ENCODE measurements at places on chromosomes 3 and 15. TPM values are rescaled to one million over a fixed set of nuclear protein-coding genes. Genes with fewer than 3 reads are reported as not detected.

GRCh38 chr15:82585072-82585471, 44.8 kb upstream of the RPS17 start:
- DNase-seq: no peak

GRCh38 chr3:134743006-134743405, 52.1 kb upstream of the EPHB1 start:
- DNase-seq: no peak

DNA sequence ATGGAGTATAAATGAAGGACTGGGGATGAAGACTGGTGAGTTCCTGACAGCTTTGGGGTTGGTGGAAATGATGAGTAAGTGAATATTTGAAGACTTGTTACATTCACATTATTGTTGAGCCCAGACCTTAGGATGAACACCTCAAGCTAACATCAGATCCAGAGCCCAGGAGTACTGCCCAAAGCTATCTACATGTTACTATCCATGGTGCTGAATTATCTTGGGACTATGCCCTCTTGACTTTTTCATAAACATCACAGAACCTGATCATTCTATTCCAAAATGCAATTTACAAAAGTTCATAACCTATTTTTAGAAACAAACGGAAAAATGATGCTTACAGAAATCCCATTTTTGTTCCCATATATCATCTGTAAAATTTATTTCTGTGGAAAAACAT, 613.3 kb downstream of the TUSC7 start:
- DNase-seq: no peak

- DNase-seq: peak; percentile 91
Measured at GRCh38 chr3:139935016-139935865, at the start of gene CLSTN2. TSS of gene CLSTN2 (plus strand) at chr3:139935185.

- no peak for DNase-seq
Measured at GRCh38 chr3:191066669-191067068, 132.4 kb upstream of the OSTN start.

DNA sequence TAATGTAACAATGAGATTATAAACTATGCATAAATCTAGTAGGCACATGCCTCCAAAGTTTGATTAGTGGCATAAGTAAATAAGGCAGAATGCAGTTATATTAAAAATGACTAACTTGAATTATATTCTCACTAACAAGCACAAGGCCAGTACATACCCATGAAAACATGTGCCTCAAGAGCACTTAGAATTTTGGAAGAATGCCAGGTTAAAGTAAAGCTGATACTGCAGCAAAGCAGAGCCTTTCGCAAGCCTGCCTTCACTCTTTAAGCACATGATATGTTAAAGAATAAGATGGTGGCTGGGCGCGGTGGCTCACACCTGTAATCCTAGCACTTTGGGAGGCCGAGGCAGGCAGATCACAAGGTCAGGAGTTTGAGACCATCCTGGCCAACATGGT, 49.0 kb downstream of the KBTBD12 start:
- DNase-seq: no peak

DNA sequence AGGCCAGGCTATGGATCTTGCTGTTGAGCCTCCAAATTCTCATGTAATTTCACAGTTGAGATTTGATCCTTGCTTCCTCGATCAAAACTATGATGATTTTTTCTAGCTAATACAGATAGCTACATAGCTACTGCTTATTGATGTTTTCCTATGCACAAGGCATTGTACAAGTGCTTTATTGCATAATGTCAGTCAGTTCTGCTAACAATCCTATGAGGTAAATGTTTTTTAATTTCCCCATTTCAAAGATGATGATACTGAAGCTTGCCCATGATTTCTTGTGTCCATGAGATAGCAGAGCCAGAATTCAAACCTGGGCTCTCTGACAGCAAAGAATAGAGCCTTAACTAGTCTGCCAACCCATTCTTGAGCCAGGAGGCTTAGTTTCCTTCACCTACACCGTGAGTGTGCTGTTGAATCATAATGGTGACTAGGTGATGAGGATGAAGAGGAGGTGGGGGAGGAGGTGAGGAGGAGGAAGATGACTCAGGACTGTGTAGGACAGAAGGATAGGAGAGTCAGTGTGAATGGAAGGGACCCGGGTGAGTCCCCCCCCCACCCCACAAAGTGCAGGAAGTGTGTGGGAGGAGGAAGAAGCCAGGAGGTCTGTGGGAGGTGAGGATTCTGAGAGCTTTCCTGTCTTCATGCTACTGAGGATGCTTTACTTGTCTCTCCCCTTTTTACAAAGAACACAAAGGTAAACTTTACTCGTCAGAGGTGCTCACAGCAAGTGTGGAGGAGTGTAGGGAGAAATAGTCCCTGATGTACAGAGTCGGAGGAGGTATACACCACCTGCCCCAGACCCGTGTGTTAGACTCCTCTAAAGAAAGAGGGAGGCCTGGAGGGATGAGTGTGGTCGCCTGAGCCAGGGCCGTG, 3.6 kb downstream of the TAGLN3 start:
- DNase-seq: no peak

- no peak for DNase-seq
Measured at GRCh38 chr3:137035631-137036030, 77.8 kb downstream of the IL20RB start.

DNA sequence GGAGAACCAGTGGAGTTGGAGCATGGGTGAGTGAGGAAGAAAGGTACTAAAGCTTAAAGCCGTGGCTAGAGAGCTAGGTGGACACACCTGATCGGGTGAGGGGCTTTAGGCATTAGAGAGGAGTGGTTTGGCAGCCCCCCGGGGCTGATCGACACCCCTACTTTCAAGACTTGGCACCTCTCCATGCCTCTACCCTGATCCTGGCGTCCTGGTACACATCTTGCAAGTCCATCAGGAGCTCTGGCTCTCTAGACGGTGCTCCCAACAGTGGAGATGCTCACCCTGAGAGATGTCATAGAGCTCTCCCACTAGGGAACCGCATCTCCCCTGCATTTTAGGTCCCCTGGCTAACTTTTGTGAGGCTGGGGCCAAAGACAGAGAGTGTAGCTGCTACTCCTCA, 98.1 kb downstream of the XXYLT1 start:
- DNase-seq: no peak

DNA sequence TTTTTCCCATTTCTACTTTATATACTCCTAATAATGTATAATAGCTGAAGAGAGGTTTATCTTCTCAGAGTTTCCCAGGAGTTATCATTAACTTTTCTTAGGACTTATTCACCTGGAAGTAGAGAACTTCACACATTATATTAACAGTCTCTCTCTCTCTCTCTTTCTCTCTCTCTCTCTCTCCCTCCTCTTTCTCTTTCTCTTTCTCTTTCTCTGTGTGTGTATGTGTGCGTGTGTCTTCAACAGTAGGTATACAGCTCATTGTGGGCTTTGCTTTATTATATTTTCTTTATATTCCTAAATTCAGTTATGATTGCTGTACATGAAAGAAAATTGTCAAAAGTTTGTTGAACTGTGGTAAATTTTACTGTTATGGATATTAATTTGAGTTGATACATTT, 353.8 kb downstream of the ROBO1 start:
- no peak for DNase-seq

GRCh38 chr3:14548321-14548729, 8.2 kb upstream of the GRIP2 start:
- DNase-seq: no peak

DNA sequence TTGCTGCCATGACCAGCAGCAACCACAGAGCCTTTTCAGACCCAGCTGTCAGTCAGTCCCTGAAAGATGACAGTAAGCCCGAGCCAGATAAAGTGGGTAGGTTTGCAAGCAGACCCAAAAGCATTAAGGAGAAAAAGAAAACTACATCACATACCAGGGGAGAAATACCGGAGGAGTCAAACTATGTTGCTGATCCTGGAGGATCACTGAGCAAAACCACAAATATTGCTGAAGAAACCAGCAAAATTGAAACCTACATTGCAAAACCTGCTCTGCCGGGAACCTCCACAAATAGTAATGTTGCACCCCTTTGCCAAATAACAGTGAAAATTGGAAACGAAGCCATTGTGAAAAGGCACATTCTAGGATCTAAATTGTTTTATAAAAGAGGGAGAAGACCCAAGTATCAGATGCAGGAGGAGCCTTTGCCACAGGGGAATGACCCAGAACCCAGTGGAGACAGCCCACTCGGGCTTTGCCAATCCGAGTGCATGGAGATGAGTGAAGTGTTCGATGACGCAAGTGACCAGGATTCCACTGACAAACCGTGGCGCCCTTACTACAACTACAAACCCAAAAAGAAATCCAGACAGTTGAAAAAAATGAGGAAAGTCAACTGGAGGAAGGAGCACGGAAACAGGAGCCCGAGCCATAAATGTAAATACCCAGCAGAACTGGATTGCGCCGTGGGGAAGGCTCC, 42.1 kb upstream of the RASA2 start:
- DNase-seq: no peak

DNA sequence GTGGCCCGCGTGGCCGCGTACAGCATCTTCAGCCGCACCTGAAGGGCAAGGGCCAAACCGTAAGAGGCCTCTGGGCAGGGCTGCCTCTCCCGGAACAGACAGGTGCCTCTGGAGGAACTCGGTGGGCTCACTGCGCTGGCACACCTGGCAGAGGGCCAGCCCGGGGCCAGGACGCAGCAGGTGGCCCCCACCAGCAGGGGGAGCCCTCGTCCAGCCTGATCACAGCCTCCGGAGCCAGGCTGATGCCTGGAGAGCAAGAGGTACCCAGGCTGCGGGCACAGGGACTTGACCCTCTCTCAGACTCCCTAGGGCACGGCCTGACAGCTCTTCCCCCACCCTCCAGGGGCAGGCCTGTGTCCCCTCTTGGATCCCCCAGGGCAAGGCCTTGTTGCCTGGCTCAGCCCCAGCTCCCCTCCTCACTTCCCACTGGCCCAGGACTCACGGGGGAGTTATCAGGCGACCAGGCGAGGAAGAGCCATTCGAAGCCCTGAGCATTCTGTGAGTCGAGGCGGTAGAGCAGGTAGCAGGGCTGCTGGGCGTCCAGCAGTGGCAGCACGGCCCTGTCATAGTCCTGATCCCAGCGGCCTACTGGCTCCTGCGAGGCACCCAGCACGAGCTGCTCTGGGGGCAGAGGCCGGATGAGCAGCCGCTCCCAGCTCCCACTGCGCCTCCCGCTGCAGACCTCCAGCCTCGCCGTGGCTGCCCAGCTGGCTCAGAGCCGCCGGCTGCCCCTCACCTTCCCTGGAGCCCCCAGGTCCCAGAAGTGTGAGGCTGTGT, 6.2 kb upstream of the TLR9 start:
- DNase-seq: no peak

GRCh38 chr3:54180921-54181320, 58.6 kb downstream of the CACNA2D3 start:
- DNase-seq: no peak

DNA sequence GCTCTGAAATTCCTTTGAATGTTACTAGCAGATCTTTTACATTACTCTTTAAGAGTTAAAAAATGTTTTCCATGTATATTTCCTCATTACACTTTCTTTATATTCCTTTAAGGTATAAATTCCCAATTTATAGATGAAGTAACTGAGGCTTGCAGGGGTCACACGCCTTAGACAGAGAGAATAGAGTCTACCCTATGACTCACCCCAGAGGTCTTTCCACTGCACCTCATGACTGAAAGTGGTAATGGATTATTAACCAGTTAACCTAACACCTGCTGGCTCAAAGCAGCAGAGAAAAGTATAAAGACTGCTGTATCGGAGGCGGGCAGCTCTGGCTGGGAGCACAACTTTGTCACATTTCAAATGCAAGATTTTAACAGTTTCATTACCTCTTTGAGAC, 37.7 kb downstream of the LDHAL6B start:
- no peak for DNase-seq

GRCh38 chr3:138455801-138456716, 21.6 kb downstream of the ESYT3 start:
- DNase-seq: peak; percentile 76

GRCh38 chr3:46946856-46947545, 29.5 kb downstream of the CCDC12 start:
- DNase-seq: no peak

DNA sequence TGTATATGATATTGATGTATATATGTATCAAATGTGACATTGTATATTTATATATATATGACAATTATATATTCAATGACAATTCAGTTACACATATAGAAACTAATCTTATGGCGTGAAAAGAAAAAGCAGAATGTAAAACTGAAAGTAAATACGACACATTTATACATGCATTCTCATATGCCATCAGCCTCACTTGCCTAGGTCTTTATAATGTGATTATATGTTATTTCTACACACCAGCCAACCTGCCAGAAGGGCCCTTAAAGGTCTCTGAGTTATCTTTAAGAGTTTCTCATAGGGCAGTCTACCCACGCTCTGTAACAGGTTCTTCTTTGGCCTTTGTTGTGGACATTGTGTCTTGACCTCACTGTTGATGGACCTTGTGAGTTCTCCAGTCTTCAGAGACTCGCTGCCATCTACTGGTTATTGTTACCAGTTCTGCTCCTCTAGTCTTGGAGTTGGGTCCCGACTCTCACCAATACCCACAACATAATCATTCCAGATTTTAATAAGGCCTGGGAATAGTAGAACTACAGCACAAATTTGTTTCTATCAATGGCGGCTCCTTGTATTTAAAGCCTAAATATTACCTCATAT, 371.5 kb upstream of the GOLIM4 start:
- no peak for DNase-seq

GRCh38 chr15:60793656-60794055, 314.7 kb upstream of the ICE2 start:
- DNase-seq: no peak

- no peak for DNase-seq
Measured at GRCh38 chr3:71956716-71957115, 171.8 kb upstream of the PROK2 start.

- DNase-seq: no peak
Measured at GRCh38 chr15:66631616-66632263, 65.9 kb upstream of the LCTL start.

DNA sequence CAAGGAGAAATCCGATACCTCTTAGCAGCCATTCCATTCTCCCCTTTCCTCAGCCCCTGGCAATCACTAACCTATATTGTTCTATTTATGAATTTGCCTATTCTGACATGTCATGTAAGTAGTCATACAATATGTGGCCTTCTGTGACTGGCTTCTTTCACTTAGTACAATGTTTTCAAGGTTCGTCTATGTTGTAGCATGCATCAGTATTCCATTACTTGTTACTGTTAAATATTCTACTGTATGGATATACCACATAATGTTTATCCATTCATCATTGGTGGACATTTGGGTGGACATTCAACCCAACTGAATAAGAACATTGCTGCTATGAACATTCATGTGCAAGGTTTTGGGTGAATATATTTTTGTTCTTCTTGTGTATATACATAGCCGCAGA, 23.4 kb downstream of the ADAMTS9 start:
- DNase-seq: no peak

- no peak for DNase-seq
Measured at GRCh38 chr3:49098429-49098828, 4.6 kb upstream of the QRICH1 start.

Gene CLRN1
- total RNA-seq: not detected

Gene PPCDC
- total RNA-seq: 11.5 TPM

Gene NLGN1
- total RNA-seq: 6.5 TPM

Gene SMCO1
- total RNA-seq: not detected

Gene SHC4
- not detected for total RNA-seq

Gene IVD
- 45.3 TPM for total RNA-seq

Gene COL6A6
- 0.96 TPM for total RNA-seq

All from mesenteric fat pad (tissue), 1 donor.